ENCODE measurements at places on chromosomes 16 and 17. TPM values are rescaled to one million over a fixed set of nuclear protein-coding genes. Genes with fewer than 3 reads are reported as not detected.

Gene HAPSTR1
- 54.3 TPM for total RNA-seq

Gene TNK1
- 10.7 TPM for total RNA-seq

DNA sequence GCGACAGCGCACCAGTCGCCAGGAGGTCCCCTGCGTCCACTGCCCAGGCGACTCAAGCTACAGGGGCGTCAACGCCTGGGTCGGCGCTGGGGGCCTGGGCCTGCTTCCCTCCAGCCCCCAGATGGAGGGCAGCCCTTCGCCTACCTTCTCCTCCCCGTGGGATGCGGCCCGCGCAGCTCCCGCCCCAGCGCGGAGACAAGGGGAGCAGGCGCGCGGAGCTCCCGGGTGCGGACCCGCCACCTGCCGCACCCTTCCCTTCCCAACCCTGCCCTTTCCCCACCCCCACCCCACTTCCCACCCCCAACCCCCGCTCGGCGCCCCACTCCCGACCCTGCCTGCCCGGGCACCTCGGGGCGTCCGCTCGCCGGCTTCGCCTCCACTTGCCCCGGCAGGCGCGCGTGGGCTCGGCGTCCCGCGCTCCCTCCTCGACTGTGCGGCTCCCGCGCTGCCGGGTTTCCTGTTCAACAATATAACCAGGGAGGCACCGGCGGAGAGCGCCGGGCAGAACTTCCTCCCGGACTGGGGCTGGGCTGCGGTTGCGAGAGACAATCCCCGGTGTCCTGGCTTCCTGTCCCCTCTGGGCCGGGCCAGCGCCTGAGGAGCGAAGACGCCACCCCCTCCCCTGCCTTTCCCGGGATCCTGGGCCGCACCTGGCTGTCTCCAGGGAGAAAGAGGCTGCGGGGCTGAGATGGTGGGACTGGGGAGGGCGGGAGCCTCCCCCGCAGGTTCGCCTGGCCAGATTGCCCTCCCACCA, at the start of gene ARHGAP27:
TSS of gene ARHGAP27 (minus strand) at position 466 of the 754 bp plus-strand sequence. CDS start 2,591 bp downstream, outside the sequence.
- H3K4me3 ChIP-seq = peak within 1 kb of the TSS; percentile 76
- DNase-seq = peak; percentile 67
- H3K36me3 ChIP-seq = no peaks in the 10 kb centered on the region
- H3K27ac ChIP-seq = no peak within 1 kb of the TSS

GRCh38 chr17:14334919-14335318, 34.0 kb downstream of the HS3ST3B1 start:
- H3K36me3 ChIP-seq = no peaks in the 10 kb centered on the region
- H3K27ac ChIP-seq = peak overlapping the region; percentile 29
- no peak overlapping the region for H3K4me3 ChIP-seq
- DNase-seq = no peak
- H3K4me1 ChIP-seq = peaks cover 84% of the 10 kb centered on the region

All from WTC11 (cell line).